A172 (cell line): ENCODE measurements at places on chromosomes 5 and 9.
A peak's percentile ranks its signal among the peaks of the same experiment; 100 is the strongest.

GRCh38 chr9:129341171-129341986 lies 163.3 kb upstream of the IER5L start:
- no peak for DNase-seq

- DNase-seq, result peak; percentile 22
Measured at GRCh38 chr5:154967421-154968024, 26.6 kb downstream of the MRPL22 start.

DNA sequence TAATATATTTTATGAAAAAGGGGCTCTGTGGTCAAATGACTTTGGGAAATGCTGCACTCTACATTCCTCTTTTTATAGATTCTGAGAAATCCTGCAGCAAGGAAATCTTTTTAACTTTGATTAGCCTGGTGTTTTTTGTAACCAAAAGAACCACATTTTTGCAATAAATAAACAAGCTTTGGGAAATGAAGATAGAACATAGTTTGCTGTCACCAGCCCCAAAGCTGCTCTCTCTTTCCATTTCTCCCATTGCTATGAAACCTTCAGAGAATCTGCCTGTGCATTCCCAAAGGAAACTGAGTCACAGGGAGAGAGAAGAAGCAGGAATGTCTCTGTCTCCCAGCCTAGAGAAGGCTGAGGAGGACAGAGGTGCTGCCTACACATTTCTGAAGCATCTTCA lies 59.0 kb downstream of the COL15A1 start:
- DNase-seq, result no peak

GRCh38 chr5:7756453-7756852 lies 94.5 kb downstream of the CFAP90 start:
- no peak for DNase-seq

GRCh38 chr5:134437847-134438581 lies 26.3 kb upstream of the CDKN2AIPNL start:
- no peak for DNase-seq
